ENCODE measurements at places on chromosomes 1 and 21.
A peak's percentile ranks its signal among the peaks of the same experiment; 100 is the strongest.

GRCh38 chr21:46114963-46115362, 17.1 kb downstream of the COL6A2 start:
- no peak for DNase-seq

DNA sequence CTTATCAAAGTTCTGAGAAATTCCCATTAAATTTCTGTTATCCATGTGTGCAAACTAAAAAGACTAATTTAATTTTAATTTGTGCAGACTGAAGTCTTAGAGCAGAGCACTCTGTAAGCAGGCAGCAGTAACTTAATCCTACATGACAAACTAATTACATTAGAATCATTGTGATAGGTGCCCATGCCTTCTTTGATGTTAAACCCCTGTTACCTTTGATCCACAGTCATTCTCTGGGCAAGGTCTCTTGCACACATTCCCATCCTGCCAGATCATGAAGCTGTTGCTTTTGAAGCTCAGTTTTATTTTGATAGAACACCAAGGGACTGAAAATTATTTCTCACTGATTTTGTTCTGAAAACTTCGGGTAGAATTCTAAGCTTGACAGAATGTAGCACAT, 77.2 kb downstream of the BCAR3 start:
- DNase-seq = no peak

DNA sequence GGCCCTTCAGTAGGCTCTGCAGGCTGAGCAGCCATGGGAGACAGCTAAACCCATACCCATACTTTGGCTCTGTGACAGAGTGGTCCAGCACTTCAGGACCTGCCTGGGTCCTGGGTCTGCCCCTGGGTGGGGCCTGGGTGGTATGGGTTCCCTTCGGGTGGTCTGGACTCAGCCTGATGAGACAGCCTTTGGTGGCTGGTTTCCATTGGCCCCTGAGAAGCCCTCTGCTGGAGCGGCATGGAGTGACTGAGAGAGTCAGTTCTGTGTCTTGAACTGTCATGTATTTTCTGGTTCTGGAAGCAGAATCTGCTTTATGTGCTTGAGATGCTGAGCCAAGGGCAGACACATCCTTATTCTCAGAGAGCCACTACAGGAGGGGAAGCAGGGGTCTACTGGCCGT, 31.3 kb upstream of the KCNA2 start:
- no peak for DNase-seq

- no peak for DNase-seq
Observed at GRCh38 chr1:98355656-98356383, 305.7 kb upstream of the SNX7 start.

DNA sequence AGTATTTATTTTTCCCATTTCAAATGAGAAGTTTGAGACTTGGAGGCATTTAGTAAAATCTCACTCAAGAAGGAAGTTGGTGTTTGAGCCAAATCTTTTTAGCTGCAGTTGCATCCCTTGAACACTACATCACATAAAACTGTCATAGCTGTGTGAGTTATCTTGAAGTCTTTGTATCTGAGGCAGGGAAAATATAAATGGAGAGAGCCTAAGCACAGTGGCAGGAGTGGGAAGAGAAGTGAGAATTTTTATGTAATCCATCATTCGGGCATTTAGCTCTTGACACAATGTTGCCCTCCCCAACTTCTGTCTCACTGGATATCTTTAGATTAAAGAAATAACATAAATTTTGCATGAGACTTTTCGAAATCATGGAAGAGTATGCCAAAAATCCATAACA, 235.4 kb upstream of the GREM2 start:
- no peak for DNase-seq

GRCh38 chr1:15736892-15737261, 819 bp downstream of the SLC25A34 start:
- no peak for DNase-seq

GRCh38 chr1:159188375-159188788, 16.3 kb upstream of the ACKR1 start:
- peak; percentile 63 for DNase-seq

- no peak for DNase-seq
Observed at GRCh38 chr1:169576241-169576934, 9.9 kb downstream of the F5 start.

DNA sequence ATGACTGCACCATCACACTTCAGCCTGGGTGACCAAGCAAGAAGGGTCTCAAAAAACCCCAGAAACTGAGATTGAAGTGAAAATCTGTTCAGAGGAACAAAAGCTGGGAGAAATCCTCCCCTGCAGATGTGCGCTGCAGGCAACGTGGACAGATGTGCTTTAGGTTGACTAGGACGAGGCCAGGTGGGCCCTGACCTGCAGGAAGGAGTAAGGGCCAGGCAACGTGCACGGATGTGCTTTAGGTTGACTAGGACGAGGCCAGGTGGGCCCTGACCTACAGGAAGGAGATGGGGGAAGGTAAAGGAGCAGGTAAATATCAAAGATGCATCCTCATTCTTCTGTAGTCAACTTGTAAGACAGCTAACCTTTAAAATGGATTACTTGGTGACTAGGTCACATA, 2.5 kb upstream of the KRTAP12-1 start:
- no peak for DNase-seq

DNA sequence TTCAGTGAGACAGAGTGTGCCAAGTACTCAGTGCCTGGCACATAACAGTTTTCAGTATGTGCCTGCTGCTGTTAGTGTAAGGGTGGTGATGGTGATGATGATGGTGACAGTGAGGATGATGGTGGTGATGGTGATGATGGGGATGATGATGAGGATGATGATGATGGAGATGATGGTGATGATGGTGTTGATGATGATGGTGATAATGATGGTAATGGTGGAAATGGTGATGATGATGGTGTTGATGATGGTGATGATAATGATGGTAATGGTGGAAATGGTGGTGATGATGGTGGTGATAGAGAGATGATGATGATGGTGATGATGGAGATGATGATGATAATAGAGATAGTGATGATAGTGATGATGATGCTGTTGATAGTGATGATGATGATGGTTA, 62.0 kb downstream of the AJAP1 start:
- no peak for DNase-seq

GRCh38 chr1:10793129-10793651, 3.3 kb downstream of the CASZ1 start:
- peak; percentile 57 for DNase-seq

DNA sequence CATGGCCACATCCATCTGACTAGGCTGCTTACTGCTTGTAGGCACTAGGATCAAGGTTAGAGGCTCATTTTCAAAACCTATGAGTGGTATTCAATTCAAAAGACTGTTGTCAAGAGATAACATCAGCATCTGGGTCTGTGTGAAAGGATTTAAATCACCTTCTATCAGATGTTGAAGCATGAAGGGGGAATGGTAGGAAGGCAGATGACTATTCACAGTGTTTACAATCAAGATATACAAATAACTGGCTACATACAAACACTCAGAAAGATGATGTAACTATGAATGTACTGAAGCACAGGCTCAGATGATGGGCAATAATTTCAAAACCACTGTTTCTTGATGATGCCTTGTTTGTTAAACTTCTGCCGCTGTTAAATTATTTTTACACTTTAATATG, 249.2 kb downstream of the SLC45A1 start:
- no peak for DNase-seq

- no peak for DNase-seq
Observed at GRCh38 chr1:117678246-117678977, 72.6 kb downstream of the TENT5C start.

- no peak for DNase-seq
Observed at GRCh38 chr1:163672976-163673758, 351.4 kb downstream of the NUF2 start.

DNA sequence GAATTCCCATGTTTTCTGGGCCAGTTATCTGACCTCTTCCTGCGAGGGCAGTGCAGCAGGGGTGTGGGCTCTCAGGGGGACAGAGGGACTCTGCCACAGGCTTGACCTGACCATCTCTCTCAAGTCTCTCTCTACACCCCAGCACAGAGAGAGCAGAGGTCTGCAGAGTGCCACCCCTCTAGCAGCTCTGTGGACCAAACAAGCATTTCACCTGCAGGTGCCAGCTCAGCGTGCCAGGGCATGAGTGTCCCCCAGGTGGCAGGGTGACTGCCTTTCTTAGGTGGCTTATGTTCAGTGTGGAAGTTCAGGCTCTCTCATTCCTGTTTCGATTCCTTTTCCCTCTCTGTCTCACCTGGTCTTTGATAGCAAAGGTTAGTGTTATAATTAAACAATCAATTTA, 191.3 kb downstream of the CACNA1E start:
- DNase-seq = no peak

- no peak for DNase-seq
Observed at GRCh38 chr1:167541003-167541402, 12.6 kb downstream of the CREG1 start.

- no peak for DNase-seq
Observed at GRCh38 chr21:42921927-42922326, 3.5 kb downstream of the ERVH48-1 start.

GRCh38 chr1:221878134-221878533, 136.2 kb upstream of the DUSP10 start:
- DNase-seq = peak; percentile 36

DNA sequence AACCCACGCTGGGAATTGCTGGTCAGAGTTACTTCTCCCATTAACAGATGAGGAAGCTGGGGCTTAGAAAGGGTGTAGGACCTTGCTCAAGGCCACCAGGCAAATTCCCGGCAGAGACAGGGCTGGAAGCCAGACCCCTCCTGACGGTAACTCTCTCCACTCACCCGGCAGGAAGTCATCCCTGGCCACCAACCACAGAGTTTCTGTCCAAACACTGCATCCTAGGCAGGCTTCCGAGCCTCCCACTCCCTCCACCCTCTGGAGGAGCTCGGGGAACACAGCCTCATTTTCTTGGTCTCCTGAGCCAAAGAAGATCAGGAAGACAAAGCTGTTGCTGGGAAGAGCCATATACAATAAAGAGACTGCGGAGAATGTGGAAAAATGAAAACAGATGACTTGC, 25.0 kb upstream of the ZNF436 start:
- DNase-seq = no peak

- peak; percentile 50 for DNase-seq
Observed at GRCh38 chr1:3883194-3883925, 16.7 kb downstream of the C1orf174 start.

- no peak for DNase-seq
Observed at GRCh38 chr1:152061952-152062351, 25.1 kb upstream of the S100A11 start.

DNA sequence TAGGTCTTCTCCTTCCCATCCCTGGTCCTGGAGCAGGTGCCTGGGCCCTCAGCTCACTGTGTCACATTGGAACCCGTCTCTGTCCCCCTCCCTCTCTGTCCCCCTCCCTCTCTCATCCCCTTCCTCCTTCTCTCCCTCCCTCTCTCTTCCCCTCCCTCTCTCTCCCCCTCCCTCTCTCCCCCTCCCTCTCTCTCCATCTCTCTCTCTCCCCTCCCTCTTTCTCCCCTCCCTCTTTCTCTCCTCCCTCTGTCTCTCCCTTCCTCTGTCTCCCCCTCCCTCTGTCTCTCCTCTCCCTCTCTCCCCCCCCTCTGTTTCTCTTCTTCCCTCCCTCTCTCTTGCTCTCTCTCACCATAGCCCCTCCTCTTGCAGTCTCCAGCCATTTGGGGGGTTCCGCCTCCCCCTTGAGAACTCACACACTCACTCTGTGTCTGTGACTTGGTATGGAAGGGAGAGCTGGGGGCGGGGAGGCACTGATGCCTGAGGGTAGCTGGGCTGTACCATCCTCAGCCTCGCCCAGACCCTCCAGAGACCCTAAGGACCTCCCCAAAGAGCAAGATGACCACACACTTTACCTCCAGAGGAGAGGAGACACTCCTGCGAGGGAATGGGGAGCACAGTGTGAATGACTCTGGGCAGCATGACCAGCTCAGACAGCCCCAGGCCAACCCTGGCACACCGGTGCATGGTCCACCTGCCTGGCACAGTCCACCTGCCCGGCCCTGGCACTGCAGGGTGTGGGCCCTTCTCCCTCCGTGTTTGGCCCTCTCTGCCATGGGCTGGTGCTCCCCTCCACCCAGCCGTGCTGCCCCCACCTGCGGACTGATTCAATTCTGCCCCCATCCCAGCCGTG, 102.8 kb upstream of the ARHGEF16 start:
- peak; percentile 68 for DNase-seq

- no peak for DNase-seq
Observed at GRCh38 chr1:13779930-13780329, 79.9 kb downstream of the PRDM2 start.

GRCh38 chr1:118960567-118961136, 27.5 kb downstream of the TBX15 start:
- no peak for DNase-seq

- no peak for DNase-seq
Observed at GRCh38 chr1:187009320-187009719, 180.6 kb downstream of the PLA2G4A start.

DNA sequence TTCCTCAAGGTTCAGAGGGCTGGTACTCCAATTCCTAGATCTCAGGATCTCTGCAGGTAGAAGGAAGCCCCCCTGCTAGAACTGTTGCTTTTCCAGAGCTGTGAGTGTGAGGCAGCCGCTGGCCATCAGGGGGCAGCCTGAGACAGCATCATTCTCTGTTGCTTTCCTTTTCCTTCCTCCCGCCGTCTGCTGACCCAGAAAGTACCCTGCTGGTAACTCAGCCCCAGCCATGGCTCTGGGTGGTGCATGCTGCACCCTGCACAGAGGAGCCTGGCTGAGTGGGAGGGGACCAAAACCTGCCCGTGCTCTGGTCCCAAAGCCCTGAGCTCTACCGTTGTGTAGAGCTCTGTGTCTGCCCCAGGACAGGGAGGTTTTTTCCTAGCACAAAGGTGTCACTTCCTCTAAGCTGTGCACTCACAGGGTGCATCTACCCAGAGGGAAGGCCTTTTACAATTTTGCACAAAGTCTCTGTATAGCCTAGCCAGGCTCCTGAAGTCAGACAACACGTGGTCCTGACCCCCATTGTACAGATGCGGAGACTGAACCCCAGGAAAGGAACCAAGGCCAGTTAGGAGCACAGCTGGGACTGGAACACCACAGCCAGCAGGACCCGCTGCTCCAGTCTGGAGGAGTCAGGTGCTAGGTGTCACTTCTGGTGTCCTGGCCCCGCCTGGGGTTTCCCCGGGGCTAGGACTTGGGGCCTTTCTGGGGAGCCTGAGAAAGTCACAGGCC, 5.6 kb upstream of the FAM131C start:
- peak; percentile 77 for DNase-seq

GRCh38 chr1:57620605-57621004, 196.7 kb upstream of the DAB1 start:
- DNase-seq = no peak

GRCh38 chr1:68232289-68233148, at the start of gene WLS:
Gene WLS (minus strand): TSS chr1:68232523. CDS start chr1:68232299, 224 bp downstream.
- DNase-seq = peak; percentile 50

All from common myeloid progenitor, CD34-positive (primary cell).